ENCODE measurements at places on chromosomes 2 and 18. TPM values are rescaled to one million over a fixed set of nuclear protein-coding genes. Genes with fewer than 3 reads are reported as not detected.

NOSTRIN gene
- 5.1 TPM for total RNA-seq

TET3 gene
- 2.8 TPM for total RNA-seq

KCNG2 gene
- not detected for total RNA-seq

DNA sequence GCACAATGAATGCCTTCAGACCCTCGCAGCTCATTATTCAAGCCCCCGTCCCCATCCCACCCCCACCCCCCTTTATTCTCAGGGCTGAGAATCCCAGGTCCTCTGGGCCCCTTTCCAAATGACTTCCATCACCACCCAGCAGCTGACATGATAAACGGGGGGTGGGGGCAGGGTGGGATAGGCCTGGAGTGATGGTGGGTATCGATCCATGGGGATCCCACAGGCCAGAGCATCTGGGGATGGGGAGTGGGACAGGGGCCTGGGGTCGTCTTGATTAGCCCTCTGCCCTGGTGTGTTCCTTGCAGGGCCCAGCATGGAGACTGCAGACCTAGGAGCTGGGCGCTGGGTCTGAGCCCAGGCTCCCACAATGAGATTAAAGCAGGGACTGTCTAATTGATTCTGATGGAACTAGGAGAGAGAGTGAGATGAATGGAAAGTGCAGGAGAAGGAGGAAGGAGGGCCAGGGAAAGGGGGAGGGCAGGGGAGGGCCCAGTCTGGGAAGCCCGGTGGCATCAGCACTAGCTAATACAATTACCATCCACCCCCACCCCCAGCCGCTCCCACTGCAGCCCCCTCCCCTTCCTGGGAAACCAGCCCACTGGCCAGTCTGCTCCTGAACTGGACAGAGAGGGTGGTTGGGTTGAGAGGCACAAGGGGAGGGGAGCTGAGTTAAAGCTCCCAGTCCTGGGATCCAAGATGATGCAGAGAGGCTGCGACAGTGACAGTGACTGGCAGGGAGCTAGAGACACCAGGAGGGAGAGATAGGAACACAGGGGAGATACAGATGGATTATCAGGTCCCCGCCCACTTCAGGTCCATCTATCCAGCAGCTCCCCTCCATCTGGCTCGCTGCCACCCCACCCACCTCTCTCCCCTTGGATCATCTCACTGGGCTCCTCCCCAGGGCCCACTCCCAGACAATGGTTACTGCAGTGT, 13.1 kb upstream of the TNS1 start:
- DNase-seq, result no peak

GRCh38 chr2:85760872-85761271, 7.1 kb downstream of the ATOH8 start:
- no peak for DNase-seq

GRCh38 chr18:6521803-6522418, 107.2 kb upstream of the L3MBTL4 start:
- no peak for DNase-seq

DNA sequence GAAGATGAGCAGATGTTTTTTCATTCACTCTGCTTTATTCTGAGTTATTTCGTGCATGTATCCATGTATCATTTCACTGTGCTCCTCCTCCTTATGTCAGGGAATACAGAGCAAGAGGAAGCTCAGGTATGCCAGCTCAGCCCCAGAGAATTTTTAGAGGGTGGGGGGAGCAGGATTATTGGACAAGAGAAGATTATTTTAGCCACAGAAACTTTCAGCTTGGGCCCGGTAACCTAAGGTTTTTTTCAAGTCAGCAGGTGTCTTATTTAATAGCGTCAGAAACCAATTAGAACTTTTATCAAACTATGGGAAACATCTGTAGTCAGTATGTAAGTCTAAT, 232.9 kb upstream of the SIX3 start:
- DNase-seq, result no peak

- DNase-seq, result no peak
These were observed 60.9 kb upstream of the KLHL29 start for GRCh38 chr2:23323917-23324680.

DNA sequence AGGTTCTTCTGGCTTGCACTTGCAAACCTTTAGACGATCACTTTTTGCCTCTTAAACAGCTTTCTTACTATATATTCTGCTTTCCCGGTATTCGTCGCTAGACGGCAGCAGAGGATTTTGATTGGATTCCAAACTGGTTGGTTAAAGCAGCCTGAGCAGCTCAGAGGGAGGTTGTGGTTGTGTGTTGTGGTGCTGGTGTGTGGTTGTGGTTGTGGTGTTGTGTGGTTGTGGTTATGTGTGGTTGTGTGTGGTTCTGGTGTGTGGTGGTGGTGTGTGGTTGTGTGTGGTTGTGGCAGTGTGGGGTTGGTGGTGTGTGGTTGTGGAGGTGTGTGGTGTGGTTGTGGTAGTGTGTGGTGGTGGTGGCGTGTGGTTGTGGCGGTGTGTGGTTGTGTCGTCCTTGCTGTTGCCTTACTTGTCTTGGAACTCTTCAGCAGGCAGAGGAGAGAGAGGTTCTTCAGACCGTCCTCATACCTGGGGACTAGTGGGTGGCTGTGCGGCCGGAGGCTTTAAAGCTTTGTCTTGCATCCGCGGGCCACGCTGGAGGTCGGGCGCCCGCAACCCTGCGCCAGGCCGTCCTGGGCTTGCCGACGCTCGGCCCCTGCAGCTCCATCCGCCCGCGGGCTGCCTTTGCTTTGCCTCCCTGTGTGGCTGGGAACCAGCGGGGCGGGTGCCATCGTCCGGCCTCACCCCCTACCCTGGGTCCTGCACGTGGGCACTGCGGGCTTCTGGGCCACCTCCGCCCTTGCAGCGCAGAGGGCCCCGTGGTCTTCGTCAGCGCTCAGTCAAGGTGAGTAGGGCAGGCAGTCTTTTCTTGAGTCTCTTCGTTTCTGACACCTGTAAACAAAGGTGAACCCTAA, 190.8 kb downstream of the ARHGAP28 start:
- DNase-seq, result no peak

GRCh38 chr2:11788461-11789124, 42.2 kb downstream of the LPIN1 start:
- DNase-seq, result no peak

DNA sequence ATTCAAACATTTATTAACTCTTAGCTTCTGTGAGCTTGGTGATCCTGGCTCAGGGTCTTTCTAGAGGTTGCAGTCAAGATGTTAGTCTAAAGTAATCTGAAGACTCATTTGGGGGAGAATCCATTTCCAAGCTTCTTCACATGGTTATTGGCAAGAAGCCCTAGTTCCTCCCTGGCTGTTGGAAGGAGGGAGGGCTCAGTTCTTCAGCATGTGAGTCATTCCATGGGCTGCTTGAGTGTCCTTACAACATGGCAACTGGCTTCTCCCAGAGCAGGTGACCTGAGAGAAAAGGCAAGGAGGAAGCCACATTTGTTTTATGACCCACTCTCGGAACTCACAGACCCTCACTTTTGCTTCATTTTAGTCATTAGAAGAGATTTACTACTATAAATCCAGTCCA, 10.6 kb upstream of the C2orf74 start:
- no peak for DNase-seq

- DNase-seq, result no peak
These were observed 62.9 kb upstream of the TUBA3E start for GRCh38 chr2:130261099-130261498.

DNA sequence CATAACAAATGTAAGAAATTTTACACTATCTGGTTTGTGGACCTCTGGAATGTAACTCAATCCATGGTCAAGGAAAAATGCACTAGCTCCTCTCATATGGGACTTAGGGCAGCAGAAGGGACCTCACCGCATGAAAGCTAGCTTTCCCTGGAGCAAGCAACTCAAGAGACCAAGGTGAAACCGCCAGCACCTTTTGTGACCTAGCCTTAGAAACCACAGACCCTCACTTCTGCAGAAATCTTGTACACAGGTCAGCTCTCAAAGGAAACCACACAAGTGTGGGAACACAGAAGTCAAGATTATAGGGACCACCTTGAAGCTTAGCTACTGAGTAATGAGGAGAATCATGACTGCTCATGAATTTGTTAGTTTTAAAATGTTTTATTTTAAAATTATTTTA, 222.5 kb downstream of the DLGAP1 start:
- no peak for DNase-seq

All from gastrocnemius medialis (tissue), 4 donors.